Transverse colon (tissue), 4 donors: ENCODE measurements at places on chromosomes 16 and 17. TPM values are rescaled to one million over a fixed set of nuclear protein-coding genes. Genes with fewer than 3 reads are reported as not detected.

DNA sequence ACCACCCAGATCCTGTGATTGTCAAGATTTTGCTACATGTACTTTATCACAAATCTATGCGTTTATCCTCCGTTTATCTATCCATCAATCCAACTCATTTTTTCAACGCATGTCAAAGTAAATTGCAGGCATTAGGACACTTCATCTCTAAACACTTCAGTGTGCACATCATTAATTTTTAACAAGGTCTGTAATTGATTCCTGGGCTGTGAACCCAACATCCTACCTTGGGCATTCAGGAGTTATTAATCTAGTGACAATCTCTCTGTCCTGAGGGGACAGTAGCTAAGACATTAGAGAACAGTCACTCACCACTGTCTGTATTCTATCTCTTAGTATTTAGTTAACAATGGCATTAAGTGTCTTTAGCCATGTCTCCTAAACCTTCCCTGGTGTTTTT lies 264.7 kb downstream of the SOX9 start:
- DNase-seq, result no peak

OR3A3 gene
- not detected for total RNA-seq

SETD1A gene
- total RNA-seq, result 10.0 TPM

GCGR gene
- not detected for total RNA-seq
